ENCODE measurements at places on chromosomes 1 and 21.

- no peak for DNase-seq
Measured at GRCh38 chr21:42150474-42151085, 68.4 kb upstream of the ABCG1 start.

- no peak for DNase-seq
Measured at GRCh38 chr1:30727824-30728223, 4.4 kb upstream of the MATN1 start.

GRCh38 chr1:231332761-231333160 is 4.9 kb downstream of the EXOC8 start:
- DNase-seq: no peak

GRCh38 chr21:39288987-39289386 is 24.4 kb downstream of the BRWD1 start:
- no peak for DNase-seq

DNA sequence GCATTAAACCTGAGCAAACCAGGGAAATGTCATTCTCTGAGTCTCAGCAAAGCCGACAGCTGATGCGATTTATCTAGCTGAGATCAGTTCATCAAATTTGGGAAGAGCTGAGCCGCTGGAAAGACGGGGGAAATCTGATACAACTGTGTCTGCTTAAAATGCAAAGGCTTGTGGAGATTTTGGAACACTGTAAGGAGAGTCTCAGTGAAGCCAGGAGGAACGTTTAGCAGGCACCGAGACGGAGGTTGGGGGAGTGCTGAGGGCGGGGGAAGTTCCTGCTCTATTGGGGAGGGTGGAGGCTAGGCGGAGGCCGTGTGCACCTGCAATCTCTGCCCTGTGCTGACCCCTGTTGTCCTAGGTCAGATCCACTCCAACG is 143.2 kb upstream of the CSF3R start:
- no peak for DNase-seq

DNA sequence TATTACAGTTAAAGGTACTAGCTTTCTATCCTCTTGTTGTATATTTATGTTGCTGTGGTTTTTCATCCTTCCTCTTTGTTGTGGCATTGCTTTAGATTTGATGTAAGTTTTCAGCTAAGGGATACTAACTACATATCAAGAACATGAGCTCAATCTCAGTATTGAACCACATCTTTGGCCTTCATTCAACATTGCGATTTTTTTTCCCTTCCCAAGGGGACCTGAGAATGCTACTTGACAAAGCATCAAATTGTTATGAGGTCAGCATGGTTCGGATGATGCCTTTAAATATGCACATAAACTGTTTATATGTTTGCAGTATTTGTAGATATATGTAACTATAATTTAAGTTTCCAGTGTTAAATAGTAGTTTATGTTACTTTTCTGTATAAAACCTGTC is 31.7 kb upstream of the GPR88 start:
- DNase-seq: no peak

- no peak for DNase-seq
Measured at GRCh38 chr1:85606414-85606800, 25.8 kb downstream of the CCN1 start.

GRCh38 chr1:67636146-67636545 is 48.9 kb upstream of the GADD45A start:
- no peak for DNase-seq

DNA sequence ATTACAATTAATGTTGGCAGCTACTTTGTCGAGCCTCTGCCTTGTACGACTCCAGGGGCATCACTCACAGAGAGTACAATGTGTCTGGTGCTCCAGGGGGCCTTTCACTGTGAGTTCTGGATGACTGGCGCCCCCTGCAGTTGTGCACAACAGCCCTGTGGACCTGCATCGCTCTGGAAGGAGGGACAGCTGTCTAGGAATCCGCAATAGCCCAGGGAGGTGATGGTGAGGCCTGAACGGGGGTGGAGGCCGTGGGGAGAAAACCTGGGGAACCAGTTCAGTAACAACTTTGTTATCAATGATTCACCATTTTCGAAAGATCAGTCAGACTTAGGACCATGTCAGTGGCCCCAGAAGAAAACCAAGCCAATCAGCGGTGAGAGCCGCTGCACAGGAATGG is 189.1 kb downstream of the KAZN start:
- no peak for DNase-seq

GRCh38 chr1:18145851-18146618 is 38.4 kb downstream of the IGSF21 start:
- no peak for DNase-seq

GRCh38 chr1:169108863-169109560 is 2.5 kb downstream of the ATP1B1 start:
- DNase-seq: no peak

GRCh38 chr1:40679165-40679953 is 12.1 kb upstream of the NFYC start:
- no peak for DNase-seq

- no peak for DNase-seq
Measured at GRCh38 chr1:230778916-230779590, 31.9 kb downstream of the CAPN9 start.

GRCh38 chr1:21932127-21932526 is 5.0 kb downstream of the HSPG2 start:
- DNase-seq: no peak

- no peak for DNase-seq
Measured at GRCh38 chr1:165903672-165904071, 76.3 kb downstream of the UCK2 start.

- no peak for DNase-seq
Measured at GRCh38 chr1:14980621-14981218, 172.8 kb upstream of the TMEM51 start.

DNA sequence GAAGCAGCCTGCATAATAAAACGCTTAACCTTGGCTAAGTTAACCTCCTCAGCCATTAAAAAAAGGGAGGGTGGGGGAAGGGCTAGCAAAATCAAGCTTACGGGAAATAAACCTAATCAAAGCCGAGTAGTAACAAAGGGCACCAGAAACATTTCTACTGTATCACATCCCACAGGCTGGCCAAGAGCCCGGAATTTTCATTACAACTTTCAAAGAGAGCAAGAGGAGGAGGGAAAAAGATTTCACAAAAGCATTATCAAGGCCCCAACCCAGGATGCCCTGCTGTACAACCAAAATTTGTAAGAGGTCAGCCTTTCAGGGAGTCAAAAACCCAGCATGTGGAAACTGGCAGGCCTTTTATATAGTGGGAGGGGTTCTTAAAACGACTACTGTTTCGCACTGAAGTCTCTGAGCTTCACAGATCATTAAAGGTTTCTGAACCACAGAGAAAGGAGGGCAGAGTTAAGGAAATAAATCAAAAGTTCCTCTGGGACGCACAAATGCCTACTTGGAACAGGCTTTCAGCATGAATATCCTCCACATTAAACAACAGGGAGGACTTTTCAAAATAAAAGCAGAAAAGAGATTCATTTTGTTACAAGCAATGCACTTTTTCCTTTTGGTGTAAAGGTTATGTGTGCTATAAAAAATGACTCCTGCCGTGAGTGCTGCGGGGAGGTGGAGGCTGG is 90.4 kb downstream of the SLC45A1 start:
- no peak for DNase-seq

DNA sequence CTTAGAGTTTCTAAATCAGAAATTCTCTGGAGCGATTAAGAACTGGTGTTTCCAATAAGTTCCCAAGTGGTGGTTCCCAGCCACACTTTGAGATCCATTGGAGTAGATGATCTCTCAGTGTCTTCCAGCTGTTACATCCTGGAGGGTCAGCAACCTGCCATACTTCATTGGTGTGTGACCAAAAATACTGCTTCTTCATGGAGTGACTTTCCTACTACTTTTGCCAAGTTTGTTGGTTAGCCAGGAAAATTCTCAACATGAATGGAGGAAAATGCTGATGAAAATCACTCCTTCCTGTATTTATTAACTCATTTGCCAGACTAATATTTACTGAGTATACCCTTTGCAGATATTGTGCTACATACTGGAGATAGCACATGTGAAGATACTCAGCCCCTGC is 186.1 kb downstream of the FGGY start:
- DNase-seq: no peak

GRCh38 chr1:169460191-169460833 is 25.4 kb downstream of the SLC19A2 start:
- DNase-seq: no peak

DNA sequence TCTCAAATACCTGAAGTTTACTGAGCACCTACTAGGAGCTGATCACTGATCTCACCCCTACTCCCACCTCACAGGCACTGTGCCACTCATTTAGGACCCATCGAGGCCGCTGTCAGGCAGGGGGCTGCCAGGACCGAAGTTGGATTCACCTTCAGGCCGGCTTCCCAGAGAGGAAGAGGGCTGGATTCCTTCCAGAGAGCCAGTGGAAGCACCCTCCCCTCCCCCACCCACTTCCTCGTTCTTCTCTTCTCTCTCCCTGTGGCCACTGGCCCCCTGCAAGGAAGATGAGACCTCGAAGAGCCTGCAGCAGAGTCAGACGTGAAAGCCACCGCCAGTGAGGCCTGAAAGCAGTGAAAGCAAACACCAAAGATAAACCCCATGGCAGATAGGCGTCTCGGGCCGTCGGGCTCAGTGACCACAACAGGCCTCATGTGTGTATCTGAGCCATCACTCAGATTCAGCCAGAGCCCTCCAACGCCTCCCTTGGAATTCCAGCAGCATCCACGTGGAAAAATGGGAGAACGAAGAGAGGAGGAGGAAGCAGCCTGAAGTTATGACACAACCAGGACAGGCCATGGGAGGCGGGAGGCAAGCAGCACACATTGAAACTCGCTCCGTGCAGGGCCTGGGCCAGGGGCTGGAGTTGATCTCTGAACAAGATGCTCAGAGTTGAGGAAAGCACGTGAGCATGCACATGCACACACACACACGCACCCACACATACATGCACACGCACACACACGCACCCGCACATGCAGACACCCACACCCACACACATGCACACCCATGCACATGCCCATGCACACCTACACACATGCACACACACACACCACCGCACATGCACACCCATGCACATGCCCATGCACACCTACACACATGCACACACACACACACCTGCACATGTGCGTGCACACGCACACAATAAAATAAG is 6.2 kb upstream of the AGTRAP start:
- no peak for DNase-seq

DNA sequence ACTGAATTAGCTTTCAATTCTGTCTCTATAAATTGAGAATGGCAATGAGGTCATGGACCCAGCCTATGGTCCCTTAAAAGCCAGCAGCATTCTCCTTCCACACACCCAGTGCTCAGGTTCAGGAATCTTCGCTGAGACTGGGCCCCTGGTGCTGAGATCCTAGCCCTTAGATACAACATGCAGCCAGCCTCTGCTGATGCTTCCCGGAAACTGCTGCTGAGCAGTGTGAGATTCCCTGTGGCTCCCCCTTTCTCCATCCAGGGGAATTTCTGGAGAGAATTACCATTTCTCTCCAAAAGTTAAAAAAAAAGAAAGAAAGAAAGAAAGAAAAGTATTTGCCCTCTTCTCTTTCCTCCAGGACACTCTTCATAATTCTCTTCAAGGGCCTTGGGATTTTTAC is 31.7 kb upstream of the RALGPS2 start:
- DNase-seq: no peak

DNA sequence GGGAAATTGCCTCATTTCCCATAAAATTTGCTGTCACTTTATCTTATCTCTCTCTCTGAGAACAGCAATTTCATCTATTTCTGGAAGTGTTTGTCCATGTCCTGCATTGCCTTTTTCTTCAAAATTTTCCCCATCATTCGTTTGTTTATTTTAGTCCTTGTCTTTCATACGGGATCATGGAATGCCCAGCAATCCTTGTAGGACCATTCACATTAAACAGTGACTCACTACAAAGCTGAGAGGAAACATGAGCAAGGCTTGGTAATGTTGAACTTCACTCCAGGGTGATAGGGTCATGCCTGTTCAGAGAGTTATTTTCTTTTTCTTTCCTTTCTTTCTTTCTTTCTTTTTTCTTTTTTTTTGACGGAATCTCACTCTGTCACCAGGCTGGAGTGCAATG is 32.2 kb upstream of the HNRNPU start:
- DNase-seq: no peak

GRCh38 chr1:20964540-20965484 is 177.7 kb upstream of the HP1BP3 start:
- no peak for DNase-seq

- DNase-seq: no peak
Measured at GRCh38 chr1:67578397-67579020, 106.5 kb upstream of the GADD45A start.

DNA sequence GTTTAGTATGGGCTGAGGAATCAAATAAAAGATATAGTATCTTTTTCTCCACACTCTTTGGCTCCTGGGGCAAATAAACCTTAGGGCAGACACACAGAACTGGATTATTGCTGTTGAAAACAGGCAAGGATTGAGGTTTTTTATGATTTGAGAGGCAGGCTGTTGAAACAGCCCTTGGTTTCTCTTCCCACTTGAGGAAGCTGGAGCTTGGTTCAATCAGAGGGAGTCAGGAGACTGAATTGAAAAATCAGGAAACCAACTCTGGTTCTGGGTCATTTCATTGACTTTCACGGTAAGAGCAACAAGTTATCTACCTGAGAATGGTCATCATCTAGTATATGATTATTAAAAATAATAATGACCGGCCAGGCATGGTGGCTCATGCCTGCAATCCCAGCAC is 108.4 kb downstream of the CNIH3 start:
- no peak for DNase-seq

DNA sequence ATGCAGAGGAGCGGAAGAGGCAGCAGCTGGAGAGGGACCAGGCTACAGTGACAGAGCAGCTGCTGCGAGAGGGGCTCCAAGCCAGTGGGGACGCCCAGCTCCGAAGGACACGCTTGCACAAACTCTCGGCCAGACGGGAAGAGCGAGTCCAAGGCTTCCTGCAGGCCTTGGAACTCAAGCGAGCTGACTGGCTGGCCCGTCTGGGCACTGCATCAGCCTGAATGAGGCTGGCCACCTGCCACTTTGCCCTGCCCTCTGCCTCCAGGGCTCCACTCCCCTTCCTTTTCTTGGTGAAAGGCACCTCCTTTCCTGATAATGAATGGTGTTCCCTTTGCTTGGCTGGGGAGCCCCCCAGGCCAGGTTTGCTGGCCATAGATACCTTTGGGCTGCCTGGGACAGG is 3.3 kb upstream of the HMGN2 start:
- no peak for DNase-seq

GRCh38 chr1:61753998-61754508 is 11.8 kb downstream of the PATJ start:
- no peak for DNase-seq

- no peak for DNase-seq
Measured at GRCh38 chr1:41420860-41421259, 59.6 kb downstream of the FOXO6 start.

DNA sequence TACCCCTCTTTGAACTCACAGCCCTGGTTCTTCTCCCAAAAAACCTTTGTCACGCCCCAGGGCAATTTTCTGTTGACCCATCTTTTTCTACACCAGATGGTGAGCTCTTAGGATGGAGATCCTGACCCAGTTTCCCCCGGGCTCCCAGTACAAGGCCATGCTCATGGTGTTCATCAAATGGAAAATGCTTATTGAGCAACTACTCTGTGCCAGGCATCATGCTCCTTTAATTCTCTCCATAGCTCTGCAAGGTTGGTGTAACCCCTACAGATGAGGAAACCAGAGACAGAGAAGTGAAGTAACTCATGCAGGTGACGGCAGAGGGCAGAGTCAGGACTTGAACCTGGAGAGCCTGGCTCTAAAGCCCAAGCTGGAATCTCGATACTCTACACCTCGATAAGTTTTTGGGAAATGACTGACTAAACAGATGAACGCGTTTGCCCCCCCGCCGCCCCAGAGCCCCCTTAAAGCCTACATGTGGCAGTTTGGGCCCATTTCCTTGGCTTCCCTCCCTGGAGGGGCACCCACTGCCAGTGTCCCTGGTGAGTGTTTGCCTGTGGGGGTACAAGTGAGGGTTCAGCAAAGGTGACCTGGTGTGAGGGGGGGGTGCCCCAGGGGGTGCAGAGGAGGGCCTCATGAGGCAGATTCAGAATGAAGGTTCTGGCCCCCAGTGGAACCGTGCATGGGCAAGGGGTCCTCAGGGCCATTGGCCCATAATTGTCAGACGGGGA is 30.2 kb upstream of the RUNX3 start:
- no peak for DNase-seq

Data from stimulated activated CD8-positive, alpha-beta memory T cell treated with anti-CD3 and anti-CD28 coated beads, Interleukin-12 subunit alpha, Interleukin-12 subunit beta, amount 100 ng/mL, for 1 hour (primary cell).